ENCODE measurements at places on chromosomes 2 and 18. TPM values are rescaled to one million over a fixed set of nuclear protein-coding genes. Genes with fewer than 3 reads are reported as not detected.

Gene UCN
- total RNA-seq = 1.5 TPM

Gene OR6B2
- total RNA-seq = not detected

Gene NTSR2
- not detected for total RNA-seq

Gene DAPL1
- total RNA-seq = not detected

Gene ARL4C
- total RNA-seq = 2.7 TPM

Gene IL37
- total RNA-seq = not detected

DNA sequence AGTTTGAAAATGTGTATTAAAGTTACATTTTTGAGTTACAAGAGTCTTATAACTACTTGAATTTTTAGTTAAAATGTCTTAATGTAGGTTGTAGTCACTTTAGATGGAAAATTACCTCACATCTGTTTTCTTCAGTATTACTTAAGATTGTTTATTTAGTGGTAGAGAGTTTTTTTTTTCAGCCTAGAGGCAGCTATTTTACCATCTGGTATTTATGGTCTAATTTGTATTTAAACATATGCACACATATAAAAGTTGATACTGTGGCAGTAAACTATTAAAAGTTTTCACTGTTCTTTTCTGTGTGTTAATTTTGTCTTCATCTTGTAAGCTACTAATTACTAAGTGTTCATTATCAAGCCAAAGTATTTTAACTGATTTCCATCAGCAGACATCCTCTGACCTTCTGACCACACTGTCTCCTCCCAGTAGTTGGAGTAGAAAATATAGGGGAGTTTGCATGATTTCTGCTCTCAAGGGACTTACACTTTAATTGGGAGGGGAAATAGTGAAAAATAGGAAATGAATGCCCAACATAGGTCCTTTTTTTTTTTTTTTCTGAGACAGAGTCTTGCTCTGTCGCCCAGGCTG, 4.3 kb downstream of the PMAIP1 start:
- DNase-seq = no peak

DNA sequence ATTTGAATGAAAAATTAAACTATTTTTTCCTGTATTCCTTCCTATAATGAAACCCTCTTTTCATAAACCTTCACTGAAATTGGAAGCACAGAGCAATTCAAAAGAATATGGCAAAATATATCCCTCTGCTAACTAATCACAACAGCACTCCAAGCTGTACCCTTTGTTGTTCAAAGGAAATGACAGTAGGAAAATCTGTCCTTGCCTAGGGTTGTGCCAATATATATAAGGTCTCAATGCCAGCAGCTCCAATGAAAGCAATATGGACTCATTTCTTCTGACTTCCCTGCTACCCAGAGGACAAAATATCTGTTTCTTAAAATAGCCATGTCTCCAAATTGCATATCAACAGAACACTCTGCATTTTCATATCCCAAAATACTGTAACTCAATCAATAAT, 373.9 kb upstream of the MC4R start:
- DNase-seq = no peak

DNA sequence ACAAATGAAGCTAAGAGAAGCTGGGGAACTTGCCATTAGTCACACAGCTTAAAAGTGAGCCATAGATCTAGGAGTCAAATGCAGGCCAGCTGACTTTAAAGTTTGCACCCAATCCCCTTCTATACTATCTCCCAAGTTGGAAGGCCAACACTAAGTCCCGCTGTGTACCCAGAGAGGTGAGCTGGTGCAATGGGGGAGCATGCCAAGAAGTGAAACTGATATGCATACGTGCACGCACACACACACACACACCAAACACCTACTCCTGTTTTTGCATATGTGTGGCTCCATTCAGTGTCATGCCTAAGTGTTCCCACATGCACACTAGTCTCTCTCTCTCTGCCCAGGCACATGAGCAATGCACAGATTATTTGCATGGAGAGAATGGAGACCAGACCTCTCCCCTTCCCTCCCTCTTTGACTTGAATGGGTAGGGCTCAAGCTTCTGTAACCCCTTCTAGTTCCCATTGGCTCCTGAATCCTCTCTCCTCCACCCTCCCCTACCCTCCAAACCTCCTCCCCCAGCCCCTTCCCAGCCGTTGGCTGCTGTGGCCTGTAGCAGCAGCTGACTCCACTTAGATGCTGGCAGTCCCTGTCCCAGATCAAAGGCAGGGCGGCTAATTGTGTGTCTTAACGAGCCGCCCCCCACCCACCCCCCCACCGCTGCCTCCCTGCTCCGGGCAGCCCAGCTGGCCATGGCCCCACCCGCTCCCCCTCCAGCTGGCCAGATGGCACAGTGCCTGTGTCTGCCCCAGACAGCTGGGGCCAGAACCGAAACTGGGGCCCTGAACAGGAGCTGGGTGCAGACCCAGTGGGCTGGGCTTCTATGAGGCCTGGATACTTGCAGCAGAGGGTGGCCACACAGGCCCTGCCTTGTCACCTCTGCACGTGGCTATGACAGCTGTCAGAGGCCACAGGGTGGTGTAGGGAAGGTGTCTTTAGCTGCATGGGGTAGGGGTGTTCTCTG, 5.6 kb downstream of the WNT10A start:
- DNase-seq = no peak

- DNase-seq = no peak
Measured at GRCh38 chr2:1705557-1706076, 38.7 kb downstream of the PXDN start.

DNA sequence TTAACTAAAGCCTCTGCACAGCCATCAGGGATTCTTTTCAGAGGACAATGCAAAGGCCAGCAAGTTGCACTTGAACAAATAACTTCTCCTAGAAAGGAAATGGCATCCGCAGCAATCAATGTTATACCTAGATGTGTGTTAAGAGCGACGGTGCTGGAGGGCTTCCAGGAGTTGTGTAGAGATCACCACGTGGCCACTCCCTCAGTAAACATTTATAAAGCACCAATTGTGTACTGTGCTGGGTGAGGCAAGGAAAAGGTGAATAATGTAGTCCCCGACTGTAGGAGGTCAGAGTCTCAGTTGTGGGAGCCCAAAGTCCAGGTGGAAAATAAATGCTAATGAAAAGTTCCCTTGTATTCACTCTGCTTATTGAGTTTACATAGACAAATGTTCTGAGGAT, 135.0 kb downstream of the ALK start:
- no peak for DNase-seq

- DNase-seq = peak; percentile 65
Measured at GRCh38 chr18:62524440-62525200, 1.8 kb downstream of the ZCCHC2 start.

GRCh38 chr18:78911751-78912283, 67.8 kb upstream of the SALL3 start:
- DNase-seq = no peak

- DNase-seq = no peak
Measured at GRCh38 chr18:10202845-10203321, 251.6 kb upstream of the APCDD1 start.

DNA sequence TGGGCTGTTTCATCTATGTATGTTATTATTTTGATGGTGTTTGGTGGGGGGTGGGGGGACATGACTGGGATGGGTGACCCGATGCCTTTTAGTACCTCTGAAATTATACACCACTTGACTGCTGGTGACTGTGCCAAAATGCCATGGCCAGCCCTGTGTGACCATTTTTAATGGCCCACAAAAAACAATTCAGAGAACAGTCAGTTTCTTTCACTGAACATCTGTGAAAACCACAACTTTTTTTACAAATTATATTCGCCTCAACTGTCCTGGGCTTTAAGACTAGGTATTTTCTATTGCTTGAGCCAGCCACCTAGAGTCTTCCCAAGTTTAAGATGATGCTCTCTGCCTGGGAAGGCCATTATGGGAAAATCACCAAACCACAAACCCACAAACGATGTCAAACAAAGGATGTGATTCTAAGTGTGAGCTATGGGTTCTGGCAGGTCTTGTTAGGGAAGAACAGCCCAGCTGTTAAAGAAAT, 33.9 kb downstream of the FN1 start:
- DNase-seq = no peak

DNA sequence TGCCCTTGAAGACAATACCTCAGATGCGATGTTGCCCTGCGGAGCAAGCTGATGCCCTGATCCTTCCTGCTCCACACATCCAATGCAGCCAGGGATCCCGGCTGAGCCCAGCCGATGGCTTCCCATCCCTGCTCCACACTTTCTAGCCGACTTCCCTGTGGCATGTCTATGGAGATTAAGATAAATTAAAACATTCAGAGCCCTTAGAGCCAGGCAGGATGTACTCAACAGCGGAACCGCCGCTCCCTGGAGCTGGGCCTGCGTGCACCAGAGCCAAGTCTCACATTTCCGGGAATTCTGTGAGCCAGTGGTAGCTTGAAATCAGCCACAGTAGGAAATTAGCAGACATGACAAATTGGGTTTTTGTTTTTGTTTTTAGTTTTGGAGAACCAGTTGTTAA, 620.6 kb downstream of the GALR1 start:
- no peak for DNase-seq

DNA sequence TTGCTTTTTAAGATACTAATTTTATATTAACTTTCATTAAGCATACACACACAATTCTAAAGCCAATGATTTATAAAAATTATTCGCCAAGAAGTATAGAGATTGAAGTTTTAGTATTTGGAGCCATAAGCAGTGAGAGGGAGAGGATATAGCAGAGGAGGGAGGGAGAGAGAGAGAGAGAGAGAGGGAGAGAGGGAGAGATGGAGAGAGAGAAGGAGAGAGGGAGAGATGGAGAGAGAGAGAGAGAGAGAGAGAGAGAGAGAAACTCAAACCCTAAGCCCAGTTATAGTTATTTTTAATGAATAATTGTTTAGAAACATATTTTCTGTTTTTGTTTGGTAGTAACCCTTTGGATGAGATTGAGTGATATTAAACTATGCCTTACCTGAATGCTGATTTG, 5.3 kb downstream of the TWIST2 start:
- DNase-seq = no peak

DNA sequence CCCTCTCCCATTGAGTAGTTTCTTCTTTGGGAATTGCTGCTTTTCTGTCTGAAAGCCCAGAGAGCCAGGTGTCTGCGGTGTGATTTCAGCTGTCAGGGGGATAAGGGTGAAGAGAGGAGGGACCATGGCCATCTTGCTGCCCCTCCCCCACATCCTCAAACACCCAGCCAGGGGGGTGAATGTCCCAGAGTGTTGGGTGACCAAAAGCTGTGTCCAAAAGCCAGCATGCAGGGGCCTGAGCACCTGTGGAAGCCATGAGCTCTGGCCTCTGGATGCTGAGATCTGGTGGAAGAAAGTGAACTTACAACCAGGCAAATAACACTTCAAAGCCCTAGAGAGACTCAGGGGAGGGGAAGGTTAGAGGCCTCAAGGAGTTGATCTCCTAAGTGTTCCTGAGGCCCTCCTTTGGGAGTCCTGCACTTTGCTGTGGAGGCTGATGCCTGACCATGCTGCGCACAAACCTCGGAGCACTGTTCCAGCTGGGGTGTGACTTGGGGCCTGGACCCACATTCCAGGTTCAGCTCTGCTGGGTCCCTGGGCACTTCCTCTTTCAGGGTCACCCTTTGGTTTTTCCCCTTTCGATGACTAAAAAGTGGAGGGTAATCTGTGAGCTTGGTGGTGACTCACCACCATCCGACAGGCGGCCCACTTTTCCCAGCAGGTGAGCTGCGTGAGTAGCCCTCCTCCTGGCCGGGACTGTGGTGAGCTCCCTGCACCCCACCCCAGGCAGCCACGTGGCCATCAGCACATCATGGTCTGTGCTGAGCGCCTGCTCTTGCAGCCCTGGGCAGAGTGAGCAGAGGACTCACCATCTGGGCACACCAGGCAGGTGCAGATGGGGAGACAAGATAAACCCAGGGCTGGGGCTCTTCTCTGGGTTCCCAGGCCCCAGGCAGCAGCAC, 66.8 kb upstream of the FOSL2 start:
- no peak for DNase-seq

GRCh38 chr2:128667391-128667790, 348.7 kb upstream of the HS6ST1 start:
- no peak for DNase-seq

DNA sequence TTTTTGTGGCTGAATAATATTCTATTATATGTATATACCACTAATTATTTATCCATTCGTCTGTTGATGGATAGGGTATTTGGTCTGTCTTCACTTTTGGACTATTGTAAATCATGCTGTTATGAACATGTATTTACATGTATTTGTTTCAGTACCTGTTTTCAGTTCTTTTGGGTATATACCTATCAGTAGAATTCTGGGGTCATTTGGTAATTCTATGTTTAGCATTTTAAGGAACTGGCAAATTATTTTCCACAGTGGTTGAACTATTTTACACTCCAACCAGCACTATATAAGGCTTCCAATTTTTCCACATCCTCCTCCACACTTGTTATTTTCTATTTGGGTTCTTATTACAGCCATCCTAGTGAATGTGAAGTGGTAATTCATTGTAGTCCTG, 12.4 kb upstream of the TANK start:
- no peak for DNase-seq

GRCh38 chr2:105645938-105646773, 98.6 kb upstream of the NCK2 start:
- no peak for DNase-seq

- no peak for DNase-seq
Measured at GRCh38 chr2:144507441-144508171, 12.3 kb downstream of the ZEB2 start.
